ENCODE measurements at places on chromosomes 3 and 15. TPM values are rescaled to one million over a fixed set of nuclear protein-coding genes. Genes with fewer than 3 reads are reported as not detected.

GRCh38 chr3:52185311-52185710, 12.6 kb upstream of the ALAS1 start:
- no peak for DNase-seq
- no peaks in the 10 kb centered on the region for H3K36me3 ChIP-seq
- no peak overlapping the region for H3K4me3 ChIP-seq
- H3K27ac ChIP-seq, result no peak overlapping the region

GRCh38 chr3:71132995-71133730, 450.4 kb downstream of the FOXP1 start:
- H3K4me3 ChIP-seq, result no peak overlapping the region
- H3K27me3 ChIP-seq, result no peaks in the 10 kb centered on the region
- H3K27ac ChIP-seq, result peak overlapping the region; percentile 77
- no peaks in the 10 kb centered on the region for H3K36me3 ChIP-seq
- H3K4me1 ChIP-seq, result peaks cover 19% of the 10 kb centered on the region
- no peak for DNase-seq

GRCh38 chr3:16671690-16672089, 66.5 kb upstream of the DAZL start:
- no peaks in the 10 kb centered on the region for H3K36me3 ChIP-seq
- no peak for DNase-seq
- H3K27ac ChIP-seq, result no peak overlapping the region

GRCh38 chr3:14633819-14634424, 17.6 kb upstream of the CCDC174 start:
- no peaks in the 10 kb centered on the region for H3K36me3 ChIP-seq
- H3K4me1 ChIP-seq, result no peaks in the 10 kb centered on the region
- H3K27ac ChIP-seq, result no peak overlapping the region
- DNase-seq, result no peak
- no peak overlapping the region for H3K4me3 ChIP-seq

DNA sequence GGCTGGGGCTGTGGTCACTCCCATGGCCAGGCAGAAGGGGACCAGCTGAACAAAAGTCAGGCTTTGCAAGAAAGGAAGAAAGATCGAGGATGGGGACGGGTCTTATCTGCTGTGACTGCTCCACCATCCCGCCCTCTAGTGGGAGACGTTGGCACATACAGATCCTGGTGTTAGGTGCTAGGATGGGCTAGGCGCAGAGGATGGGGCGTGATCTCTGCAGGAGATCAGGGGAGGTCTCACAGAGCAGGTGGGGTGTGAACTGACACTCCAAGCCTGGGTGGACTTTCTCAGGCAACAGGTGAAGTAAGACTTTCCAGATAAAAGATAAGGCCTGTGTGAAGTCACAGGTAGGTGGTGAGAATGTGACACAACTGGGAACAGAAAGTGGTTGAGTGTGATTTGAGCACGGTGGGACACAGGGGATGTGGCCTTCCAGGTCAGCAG, 141.9 kb upstream of the SMAD3 start:
- H3K36me3 ChIP-seq, result no peaks in the 10 kb centered on the region
- no peaks in the 10 kb centered on the region for H3K4me1 ChIP-seq
- DNase-seq, result no peak
- no peaks in the 10 kb centered on the region for H3K27me3 ChIP-seq
- no peak overlapping the region for H3K4me3 ChIP-seq

GRCh38 chr3:188160751-188161150, 6.8 kb downstream of the LPP start:
- H3K4me3 ChIP-seq, result no peak overlapping the region
- no peak for DNase-seq
- H3K27ac ChIP-seq, result no peak overlapping the region
- no peaks in the 10 kb centered on the region for H3K27me3 ChIP-seq

GRCh38 chr3:80785475-80785874, 976.0 kb downstream of the GBE1 start:
- no peak overlapping the region for H3K4me3 ChIP-seq
- H3K27me3 ChIP-seq, result no peaks in the 10 kb centered on the region
- H3K4me1 ChIP-seq, result no peaks in the 10 kb centered on the region
- H3K27ac ChIP-seq, result no peak overlapping the region
- DNase-seq, result no peak

DNA sequence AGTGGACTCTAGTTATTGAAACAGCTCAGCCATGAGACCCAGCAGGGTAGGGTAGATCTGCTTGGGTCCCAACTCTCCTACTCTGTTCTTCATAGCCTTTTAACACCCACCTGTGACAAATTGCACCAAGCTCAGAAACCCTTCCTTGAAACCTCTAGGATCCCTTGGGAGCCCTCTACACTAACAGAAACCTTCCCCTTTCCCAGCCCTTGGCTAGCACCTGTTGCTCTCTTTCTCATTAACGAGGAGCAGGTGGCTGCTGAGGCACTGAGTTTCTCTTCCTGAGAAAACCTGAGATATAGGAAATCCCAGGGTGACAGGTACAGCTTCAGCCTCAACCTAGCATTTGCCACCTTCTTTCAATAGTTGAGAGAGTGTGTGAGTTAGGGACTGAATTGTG, 88.3 kb upstream of the CLSTN2 start:
- no peaks in the 10 kb centered on the region for H3K36me3 ChIP-seq
- H3K4me3 ChIP-seq, result no peak overlapping the region
- H3K27me3 ChIP-seq, result no peaks in the 10 kb centered on the region
- no peaks in the 10 kb centered on the region for H3K4me1 ChIP-seq

DNA sequence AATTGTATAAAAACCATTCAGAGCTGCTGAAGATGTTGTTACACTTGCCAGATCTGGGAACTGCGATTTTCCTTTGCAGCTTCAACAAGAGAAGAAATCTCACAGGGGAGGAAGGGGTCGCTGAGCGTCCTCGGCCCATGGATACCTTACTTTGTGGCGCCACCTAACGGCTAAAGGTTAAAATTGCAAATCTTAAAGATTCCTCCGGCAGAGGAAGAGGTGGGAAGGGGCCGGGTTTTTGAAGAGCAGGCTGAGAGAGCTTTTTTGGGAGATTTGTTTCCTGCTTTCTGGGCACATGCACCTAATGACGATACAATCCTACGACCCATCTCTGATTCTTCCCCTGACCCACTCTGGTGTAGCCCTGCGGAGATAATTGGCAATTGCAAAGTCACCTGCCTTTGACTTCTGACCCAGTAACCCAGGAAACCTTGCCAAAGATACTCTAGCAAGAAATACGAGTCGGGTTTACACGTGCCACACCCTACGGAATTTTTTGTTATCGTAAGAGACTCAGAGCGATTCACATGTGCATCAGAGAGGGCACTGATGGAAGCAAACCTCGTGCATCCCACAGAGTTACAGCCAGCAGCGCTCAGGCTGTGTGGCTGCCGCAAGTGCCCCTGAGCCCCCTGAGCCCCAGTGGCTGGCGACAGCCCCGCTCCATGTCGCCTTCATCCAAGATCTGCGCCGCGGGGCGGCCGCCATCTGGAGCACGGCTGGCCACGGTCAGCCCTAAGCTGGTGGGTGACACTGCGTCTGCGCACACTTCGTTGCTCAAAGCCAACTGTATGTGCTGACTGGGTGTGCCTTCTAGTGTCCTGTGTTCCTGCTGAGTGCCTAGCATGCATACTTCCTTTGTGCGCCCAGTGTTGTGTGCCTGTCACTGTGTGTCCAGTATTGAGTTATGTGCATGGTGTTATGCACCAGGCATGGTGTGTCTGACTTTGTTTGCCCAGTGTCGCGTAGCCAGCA, 55.2 kb upstream of the CHRNA7 start:
- H3K4me3 ChIP-seq, result no peak overlapping the region
- no peaks in the 10 kb centered on the region for H3K4me1 ChIP-seq
- no peak for DNase-seq
- no peaks in the 10 kb centered on the region for H3K27me3 ChIP-seq

SERPINI2 gene
- total RNA-seq, result not detected

GP5 gene
- total RNA-seq, result 1.1 TPM

SCG5 gene
- total RNA-seq, result 4.8 TPM

IL20RB gene
- total RNA-seq, result 1.7 TPM

DLL4 gene
- total RNA-seq, result 5.3 TPM
